ENCODE measurements at places on chromosomes 2 and 18. TPM values are rescaled to one million over a fixed set of nuclear protein-coding genes. Genes with fewer than 3 reads are reported as not detected.

GRCh38 chr2:109613081-109613921 is 465 bp downstream of the SEPTIN10 start:
- DNase-seq, result peak; percentile 58

DNA sequence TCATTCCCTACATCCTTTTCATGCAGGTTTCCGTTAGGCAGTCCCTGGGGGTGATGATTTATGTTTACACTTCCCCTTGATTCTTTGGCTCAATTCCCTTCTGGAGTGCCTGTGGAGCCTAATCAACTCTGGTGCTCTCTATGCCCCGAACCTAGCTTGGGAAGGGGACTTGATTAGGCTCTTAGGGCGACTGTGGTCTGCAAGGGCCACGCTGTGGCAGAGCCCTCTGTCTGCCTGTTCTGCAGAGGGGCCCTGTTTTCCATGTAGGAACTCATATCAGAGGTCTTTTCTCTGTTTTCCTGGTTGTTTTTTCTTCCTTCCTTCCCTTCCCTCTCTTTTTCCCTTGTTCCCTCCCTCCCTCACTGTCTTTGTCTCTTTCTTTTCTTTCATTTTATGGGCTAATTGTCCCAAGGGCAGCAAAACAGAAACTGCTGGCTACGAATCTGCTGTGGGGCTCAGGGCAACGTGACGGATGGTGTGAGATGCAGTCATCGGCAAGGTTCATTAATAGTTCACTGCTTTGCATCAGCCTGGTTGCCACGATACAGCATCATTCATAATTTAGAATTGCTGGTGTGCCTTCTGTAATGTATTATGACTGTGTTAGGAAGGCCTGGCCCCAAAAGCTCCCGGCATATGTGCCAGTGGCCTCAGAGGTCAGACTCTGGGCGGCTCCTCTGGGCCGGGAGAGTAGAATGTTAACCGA is 134.5 kb downstream of the NAPG start:
- DNase-seq, result peak; percentile 67

GRCh38 chr18:25446972-25447371 is 95.0 kb upstream of the ZNF521 start:
- DNase-seq, result no peak

DNA sequence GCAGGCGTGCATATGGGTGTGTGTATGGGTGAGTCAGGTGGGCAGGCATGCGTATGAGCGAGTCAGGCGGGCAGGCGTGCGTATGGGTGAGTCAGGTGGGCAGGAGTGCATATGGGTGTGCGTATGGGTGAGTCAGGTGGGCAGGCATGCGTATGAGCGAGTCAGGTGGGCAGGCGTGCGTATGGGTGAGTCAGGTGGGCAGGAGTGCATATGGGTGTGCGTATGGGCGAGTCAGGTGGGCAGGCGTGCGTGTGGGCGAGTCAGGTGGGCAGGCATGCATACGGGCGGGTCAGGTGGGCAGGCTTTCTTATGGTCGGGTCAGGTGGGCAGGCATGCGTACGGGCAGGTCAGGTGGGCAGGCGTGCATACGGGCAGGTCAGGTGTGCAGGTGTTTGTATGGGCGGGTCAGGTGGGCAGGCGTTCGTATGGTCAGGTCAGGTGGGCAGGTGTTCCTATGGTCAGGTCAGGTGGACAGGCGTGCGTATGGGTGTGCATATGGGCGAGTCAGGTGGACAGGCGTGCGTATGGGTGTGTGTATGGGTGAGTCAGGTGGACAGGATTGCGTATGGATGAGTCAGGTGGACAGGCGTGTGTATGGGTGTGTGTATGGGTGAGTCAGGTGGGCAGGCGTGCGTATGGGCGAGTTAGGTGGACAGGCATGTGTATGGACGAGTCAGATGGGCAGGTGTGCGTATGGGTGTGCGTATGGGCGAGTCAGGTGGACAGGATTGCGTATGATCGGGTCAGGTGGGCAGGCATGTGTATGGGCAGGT is 28.7 kb upstream of the KLF11 start:
- DNase-seq, result no peak

- DNase-seq, result no peak
Observed at GRCh38 chr2:159506202-159506601, 110.1 kb downstream of the BAZ2B start.

DNA sequence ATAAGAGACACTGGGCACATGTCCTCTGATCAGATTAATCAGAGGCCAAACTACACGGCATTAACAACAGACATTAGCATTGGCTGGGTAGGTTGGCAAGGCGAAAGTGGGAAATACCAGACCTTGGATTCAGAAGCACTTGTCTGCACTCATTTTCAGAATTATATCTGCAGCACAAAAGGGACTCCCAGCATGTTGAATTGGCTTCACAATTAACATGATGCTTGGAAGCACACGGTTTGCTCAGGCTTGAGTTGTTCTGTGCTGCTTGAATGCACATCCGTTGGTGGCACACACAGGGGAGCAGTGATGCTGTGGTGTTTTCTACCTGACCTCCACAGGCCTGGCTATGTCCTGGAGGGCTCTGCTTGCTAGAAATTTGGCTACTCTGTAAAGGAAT is 83.9 kb downstream of the ACTR3 start:
- DNase-seq, result no peak

GRCh38 chr18:12291161-12291560 is 16.9 kb upstream of the TUBB6 start:
- DNase-seq, result no peak

GRCh38 chr2:209472112-209472832 is 48.4 kb downstream of the MAP2 start:
- no peak for DNase-seq

- no peak for DNase-seq
Observed at GRCh38 chr2:232457121-232458011, 1.4 kb downstream of the ALPI start.

DNA sequence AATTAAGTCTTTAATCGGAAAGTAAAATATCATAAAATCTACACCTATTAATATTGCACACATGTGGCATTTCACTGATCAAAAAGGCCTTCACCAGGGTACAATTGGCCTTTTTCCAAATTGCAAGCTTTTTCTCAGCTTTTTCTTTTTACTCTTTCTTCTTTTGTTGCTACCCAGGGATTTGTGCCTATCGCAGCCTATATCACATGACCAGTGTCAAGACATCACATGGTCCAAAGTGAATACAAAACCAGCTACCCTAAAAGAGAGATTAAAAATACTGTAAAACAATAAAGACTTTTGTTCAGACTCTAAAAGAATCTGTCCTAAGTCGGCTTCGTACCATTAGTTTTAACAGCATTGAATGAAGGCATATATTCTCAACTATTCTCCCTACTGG is 15.0 kb upstream of the OTX1 start:
- no peak for DNase-seq

GRCh38 chr2:1841461-1841860 is 97.1 kb upstream of the PXDN start:
- DNase-seq, result no peak

GRCh38 chr2:79320871-79321270 is 161.3 kb upstream of the REG3A start:
- DNase-seq, result no peak

GRCh38 chr2:328761-329160 is 40.9 kb upstream of the ALKAL2 start:
- peak; percentile 43 for DNase-seq

DNA sequence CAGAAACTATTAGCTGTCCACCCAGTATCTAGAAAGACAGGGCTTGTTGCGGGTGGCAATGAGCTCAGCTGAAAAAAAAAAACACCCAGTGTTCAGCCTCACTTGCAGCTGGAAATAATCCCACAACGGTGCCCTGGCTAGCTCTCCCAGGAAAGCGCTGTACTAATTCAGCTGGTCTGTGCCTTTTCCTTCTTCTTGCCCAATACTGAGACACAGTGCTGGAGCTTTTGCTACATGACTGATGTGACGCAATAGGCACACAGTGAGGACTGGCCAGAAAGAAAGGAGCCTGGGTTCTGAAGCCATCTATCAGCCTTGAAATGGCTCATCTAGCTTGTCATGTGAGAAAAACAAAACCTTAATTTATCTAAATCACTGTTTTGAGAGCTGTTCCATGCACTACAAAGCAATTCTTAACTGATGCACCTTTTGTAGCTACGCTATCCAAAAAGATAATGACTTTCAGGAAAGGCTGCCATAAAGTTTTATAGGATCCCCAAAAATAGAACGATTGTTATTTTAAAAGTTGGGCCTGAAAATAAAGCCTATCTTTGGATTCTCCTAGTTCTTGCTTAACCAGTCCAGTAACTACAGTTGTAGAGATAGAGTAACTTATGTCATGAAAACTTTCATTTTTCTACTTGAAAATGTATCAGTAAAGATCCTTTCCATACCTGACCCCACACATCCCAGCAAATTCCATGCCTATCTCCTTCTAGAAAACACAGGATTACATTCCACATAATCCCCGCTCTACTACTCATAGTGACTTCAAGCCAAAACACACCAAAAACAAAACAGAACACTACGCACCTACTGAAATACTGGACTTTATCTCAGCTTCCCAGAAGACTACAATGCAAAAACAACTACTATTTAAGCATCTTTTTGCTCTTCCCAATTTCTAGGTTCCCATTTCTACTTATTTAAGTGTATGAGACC is 15.9 kb downstream of the KIDINS220 start:
- DNase-seq, result no peak

DNA sequence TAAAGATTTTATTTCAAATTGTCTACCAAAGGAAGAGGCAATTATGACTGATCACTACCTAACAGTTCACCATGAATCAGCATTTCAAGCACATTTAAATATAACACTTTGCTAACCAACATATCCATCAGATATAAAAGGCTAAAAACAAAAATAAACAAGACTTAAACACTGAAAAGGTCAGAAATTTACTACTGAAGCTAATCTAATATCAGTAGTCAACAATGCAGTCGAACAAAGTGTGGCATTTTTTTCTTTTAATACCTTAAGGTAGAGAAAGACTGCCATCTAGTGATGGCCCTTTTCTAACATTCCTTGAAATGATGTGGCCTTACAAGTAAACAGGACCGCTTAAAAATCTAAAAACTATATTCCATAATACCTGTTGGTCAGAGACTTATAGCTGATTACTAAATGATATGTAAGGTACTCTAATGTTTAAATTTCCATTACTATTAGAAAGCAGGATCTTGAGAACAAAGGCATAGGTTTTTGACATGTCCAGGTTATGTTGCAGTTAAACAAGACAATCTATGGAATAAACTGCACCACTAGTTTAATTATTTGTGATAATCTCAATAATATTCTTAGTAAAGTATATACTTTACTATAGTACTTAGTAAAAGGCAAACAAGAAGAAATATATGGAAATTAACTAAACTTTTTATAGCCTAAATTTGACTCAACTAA is 80.0 kb downstream of the EXOC6B start:
- DNase-seq, result peak; percentile 26

GRCh38 chr18:63298400-63299365 is 20.9 kb downstream of the BCL2 start:
- DNase-seq, result peak; percentile 26

GRCh38 chr2:198640463-198640862 is 817.3 kb downstream of the SATB2 start:
- DNase-seq, result no peak

DNA sequence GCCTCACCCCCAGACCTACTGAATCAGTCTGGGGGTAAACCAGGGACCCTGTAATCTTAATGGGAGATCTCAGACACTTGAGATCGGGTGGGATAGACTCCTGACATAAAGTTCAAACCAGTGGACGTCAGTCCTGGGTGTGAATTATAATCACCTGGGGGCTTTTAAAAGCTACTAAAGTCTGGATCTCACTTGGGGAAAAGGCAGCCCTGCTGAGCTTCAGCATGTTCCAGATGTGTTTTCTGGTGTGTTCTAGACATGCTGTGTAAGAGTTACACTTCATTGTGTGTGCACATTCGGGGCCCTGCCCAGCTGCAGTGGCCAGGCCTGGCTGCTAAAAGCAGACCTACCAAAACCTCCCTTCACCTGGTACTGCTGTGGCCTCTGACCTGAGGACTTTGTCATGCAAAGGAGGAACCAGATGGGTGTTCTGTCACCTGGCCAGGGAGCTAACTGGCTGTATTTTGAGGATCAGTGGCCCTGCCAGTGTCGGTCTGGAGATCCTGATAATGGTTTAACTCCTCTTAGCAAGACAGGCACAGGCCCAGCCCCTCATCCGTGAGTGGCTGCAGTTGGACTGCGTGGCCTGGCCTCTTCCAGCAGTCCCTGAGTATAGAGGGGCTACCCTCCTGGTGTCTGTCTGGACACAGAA is 10.6 kb downstream of the RRM2 start:
- no peak for DNase-seq

DNA sequence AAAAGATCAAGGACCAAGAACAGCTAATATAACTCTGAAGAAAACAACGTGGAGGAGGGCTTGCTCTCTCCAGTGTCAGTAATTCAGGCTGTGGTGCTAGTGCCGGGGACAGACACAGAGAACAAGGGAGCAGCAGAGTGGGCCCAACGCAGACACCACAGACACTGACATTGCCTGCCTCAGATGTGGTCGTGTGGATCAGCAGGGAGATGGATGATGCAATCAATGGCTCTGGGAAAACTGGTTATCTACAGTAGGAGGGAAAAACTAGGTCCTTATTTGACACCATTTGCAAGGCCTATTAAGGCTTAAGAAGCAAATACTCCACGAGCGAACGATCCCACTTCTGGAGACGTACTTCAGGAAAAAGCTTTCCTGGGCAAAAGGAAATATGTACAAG is 36.1 kb downstream of the HDLBP start:
- no peak for DNase-seq

GRCh38 chr2:229920011-229920641 is 1.7 kb downstream of the TRIP12 start:
- no peak for DNase-seq

GRCh38 chr2:79630972-79631557 is 118.2 kb downstream of the CTNNA2 start:
- no peak for DNase-seq

- DNase-seq, result no peak
Observed at GRCh38 chr2:105373895-105374401, 24.9 kb downstream of the FHL2 start.

DNA sequence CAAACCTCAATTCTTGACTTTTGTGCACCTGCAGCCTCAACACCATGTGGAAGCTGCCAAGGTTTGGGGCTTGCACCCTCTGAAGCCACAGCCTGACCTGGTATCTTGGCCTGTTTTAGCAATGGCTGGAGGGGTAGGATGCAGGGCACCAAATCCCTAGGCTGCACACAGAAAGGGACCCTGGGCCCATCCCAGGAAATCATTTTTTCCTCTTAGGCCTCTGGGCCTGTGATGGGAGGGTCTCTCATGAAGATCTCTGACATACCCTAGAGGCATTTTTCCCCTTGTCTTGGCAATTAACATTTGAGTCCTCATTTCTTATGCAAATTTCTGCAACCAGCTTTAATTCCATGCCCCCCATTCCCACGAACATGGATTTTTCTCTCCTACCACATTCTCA is 10.2 kb downstream of the IL18R1 start:
- no peak for DNase-seq

Gene TMEM169
- total RNA-seq, result 0.40 TPM

Gene GPR39
- 8.1 TPM for total RNA-seq

Gene SLC5A7
- total RNA-seq, result not detected

Gene GREB1L
- 5.7 TPM for total RNA-seq

Gene TEX44
- not detected for total RNA-seq

Gene ECEL1
- not detected for total RNA-seq

Gene GRHL1
- total RNA-seq, result 2.2 TPM

Gene DSC1
- total RNA-seq, result not detected

Gene SCYGR4
- total RNA-seq, result not detected

Gene HOXD13
- total RNA-seq, result 20.7 TPM

Data from Daoy (cell line).